ENCODE measurements at places on chromosomes 16 and 17. TPM values are rescaled to one million over a fixed set of nuclear protein-coding genes. Genes with fewer than 3 reads are reported as not detected.

DNA sequence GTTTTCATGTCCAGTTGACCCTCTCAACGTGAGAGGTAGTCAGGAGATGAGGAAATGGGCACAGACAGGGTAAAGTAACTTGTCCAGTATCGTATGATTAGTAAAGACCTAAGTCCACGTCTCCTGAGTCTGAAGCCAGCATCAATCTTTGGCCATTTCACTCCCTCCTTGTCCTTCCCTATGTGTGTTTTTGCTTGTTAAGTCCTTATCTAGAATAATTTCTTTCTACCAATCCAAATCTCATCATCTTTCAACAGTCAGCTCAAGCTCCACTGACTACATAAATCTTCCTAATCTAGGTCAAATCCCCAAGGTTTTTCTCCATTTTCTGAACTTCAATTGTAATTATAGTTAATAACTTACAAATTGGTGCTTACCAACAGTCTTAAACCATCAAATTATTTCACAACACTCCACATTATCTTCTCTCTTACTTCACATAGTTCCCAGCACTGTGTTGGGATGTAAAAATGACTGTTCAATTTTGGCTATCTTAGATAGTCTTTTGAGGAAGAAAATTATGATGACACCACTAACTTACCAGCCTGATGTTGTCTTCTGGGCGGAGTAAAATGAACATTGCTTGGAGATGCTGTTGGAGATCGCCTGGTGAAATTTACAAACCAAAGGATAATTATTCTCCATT is 72.3 kb upstream of the CORO6 start:
- ATAC-seq = no peak

DNA sequence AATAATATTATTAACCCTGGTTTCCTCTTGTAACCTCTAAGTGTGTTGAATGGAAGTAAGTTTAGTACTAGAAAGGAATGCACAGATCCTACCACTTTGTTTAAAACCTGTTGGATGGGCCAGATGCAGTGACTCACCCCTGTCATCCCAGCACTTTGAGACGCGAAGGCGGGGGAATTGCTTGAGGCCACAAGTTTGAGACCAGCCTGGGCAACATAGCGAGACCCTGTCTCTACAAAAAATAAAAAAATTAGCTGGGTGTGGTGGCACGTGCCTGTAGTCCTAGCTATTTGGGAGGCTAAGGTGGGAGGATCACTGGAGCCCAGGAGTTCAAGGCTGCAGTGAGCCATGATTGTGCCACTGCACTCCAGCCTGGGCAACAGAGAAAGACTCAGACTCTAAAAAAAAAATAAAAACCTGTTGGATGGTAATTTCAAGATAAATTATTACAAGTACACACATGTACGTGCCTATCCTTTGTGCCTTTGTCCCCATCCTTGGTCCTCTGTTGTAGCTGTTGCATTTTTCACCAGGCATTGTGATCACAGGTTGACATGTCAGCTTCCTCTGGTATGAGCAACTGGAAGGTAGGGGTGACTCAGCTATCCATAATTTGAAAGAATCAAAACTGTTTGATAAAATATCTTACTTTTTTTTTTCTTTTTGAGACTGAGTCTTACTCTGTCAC is 30.7 kb upstream of the METTL9 start:
- ATAC-seq = peak; percentile 54

The CA10 gene
- total RNA-seq = not detected

- no peak for ATAC-seq
Observed at GRCh38 chr17:57046749-57047148, 38.3 kb upstream of the AKAP1 start.

DNA sequence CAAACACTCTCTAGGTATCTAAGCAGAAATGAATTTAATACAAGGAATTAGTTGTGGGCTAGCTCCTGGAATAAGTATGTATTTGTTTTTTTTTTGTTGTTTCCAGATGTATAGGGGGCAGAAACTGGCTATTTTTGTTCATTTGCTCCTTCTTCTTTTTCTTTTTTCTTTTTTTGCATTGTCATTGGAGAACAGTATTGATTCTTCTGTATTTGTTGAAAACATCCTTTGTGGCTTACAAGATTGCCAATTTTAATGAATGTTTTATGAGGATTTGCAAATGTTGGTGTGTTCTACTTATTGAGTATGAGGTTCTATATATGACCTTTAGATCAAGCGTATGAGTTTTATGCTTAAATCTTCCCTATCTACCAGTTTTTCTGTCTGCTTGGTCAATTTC is 5.6 kb upstream of the PCTP start:
- ATAC-seq = no peak

GRCh38 chr17:14580499-14580898 is 279.6 kb downstream of the HS3ST3B1 start:
- ATAC-seq = no peak

GRCh38 chr17:49996495-49997300 is 1.7 kb upstream of the DLX3 start:
- ATAC-seq = peak; percentile 42

The CDH3 gene
- total RNA-seq = 94.1 TPM

DNA sequence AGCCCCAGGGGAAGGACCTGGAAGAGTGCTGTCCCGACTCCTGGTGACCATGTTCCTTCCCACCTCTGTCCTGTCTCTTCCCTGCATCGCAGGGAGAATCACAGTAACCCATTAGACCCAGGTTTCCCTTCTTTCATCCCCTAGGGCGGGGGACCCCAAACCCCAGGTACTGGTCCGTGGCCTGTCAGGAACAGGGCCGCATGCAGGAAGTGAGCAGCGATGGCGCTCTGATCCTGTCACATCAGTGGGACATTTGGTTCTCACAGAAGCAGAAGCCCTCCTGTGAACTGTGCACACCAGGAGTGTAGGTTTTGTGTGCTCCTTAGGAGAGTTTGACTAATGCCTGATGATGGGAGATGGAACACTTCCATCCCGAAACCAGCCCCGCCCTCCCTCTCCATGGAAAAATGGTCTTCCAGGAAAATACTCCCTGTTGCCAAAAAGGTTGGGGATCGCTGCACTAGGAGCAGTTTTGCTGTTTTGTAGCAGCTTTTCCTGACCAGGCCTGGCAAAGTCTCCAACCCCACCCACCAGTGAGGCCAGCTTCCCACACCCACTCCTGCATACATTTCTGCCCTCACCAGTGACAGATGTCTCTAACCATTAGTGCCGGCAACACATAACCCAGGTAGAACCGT is 10.5 kb downstream of the MNT start:
- ATAC-seq = no peak

GRCh38 chr17:2721603-2722002 is 10.0 kb upstream of the CLUH start:
- ATAC-seq = no peak

The DHRS7C gene
- total RNA-seq = not detected

- ATAC-seq = peak; percentile 55
Observed at GRCh38 chr17:70905796-70906195, 736.5 kb downstream of the KCNJ2 start.

The SCRN2 gene
- total RNA-seq = 21.2 TPM

DNA sequence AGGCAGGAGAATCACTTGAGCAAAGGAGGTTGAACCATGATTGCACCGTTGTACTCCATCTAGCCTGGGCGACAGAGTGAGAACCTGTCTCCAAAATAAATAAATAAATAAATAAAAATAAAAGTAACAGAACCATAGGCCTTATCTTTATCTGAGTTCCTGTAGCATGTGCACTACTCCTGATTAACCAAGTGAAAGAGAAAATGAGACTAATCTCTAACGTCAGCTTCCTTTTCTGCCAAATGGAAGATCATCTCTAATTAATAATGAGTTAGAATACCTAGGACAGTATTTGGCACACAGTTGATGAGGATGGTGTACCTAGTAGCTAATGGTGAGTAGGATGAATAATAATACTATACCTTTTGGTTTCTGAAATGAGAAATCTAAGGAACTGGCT is 520.4 kb downstream of the WWOX start:
- no peak for ATAC-seq

DNA sequence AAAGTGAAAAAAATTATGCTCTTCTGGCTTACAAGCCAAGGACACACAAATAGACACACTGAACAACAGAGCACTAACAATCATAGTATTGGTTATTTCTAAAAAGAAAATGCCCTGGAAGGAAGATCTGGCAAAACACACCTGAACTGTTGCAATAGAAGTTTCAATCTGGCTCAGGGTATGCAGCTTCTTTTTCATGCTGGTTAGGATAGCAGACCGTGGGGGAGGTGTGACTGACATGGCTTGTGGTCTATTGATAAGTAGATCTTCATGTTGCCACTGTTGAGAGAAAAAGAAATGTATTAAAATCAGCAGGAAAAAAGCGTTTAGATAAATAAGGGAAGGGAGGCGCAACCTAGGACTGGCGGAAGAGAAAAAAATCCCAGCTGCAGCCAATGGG is 26.5 kb upstream of the ARL6IP1 start:
- ATAC-seq = no peak

DNA sequence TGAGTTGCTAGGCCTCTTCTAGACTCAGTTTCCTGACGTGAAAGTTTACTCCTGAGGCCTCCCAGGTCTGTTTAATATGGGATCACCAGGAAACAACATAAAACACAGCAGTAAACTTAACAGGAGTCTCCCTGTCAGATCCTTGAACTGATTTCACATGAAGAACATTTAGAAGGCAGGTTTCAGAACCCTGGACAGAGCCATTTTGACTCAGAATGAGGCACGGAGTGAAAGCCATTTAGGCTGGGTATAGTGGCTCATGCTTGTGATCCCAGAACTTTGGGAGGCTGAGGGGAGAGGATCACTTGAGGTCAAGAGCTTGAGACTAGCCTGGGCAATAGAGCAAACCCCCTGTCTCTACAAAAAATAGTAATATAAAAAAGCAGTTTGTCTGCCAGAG is 289.1 kb downstream of the CA10 start:
- no peak for ATAC-seq

The KRTAP4-6 gene
- not detected for total RNA-seq

The EFCAB13 gene
- 2.0 TPM for total RNA-seq

The SCIMP gene
- total RNA-seq = 0.72 TPM

- no peak for ATAC-seq
Observed at GRCh38 chr17:34259146-34259545, 4.1 kb downstream of the CCL2 start.

DNA sequence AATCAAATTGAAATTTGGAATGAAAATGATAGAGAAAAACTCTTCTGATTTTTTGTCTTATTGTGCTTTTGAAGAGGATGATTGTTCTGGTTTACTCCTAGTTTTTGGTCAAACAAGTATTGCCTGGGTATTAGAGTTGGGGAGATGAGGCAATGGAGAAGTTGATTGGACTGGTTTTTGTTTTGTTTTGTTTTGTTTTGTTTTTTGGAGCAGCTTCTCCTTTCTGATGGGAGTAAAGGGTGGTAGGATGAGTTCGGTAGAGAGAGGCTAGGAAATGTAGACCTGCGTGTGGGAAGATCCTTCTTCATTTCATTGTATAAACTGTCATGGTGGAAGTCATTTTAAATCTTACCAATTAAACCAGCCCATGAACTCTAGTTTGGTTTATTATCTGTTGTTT is 17.7 kb downstream of the ATP6V0A1 start:
- no peak for ATAC-seq

DNA sequence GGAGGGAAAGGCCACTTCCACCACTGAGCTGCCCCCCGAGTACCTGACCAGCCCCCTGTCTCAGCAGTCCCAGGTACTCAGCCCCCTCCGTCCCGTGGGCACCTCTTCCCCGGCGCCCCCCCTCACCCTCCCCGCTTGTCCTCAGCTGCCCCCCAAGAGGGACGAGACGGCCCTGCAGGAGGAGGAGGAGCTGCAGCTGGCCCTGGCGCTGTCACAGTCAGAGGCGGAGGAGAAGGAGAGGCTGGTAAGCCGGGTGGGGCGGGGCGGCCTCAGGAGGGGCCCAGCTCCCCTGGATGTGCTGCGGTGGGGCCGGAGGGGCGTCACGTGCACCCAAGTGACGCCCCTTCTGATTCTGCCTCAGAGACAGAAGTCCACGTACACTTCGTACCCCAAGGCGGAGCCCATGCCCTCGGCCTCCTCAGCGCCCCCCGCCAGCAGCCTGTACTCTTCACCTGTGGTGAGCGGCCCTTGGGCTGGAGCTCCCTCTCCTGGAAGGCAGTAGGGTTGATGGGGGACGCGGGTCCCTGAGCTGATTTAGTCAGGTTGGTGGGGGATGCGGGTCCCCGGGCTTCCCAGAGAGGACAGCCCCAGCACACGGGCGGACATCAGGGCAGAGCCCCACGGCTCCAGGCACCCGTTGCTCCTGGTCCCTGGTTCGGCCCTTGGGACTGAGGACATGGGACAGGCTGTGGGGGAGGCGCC is 9.5 kb upstream of the MRPL12 start:
- no peak for ATAC-seq

DNA sequence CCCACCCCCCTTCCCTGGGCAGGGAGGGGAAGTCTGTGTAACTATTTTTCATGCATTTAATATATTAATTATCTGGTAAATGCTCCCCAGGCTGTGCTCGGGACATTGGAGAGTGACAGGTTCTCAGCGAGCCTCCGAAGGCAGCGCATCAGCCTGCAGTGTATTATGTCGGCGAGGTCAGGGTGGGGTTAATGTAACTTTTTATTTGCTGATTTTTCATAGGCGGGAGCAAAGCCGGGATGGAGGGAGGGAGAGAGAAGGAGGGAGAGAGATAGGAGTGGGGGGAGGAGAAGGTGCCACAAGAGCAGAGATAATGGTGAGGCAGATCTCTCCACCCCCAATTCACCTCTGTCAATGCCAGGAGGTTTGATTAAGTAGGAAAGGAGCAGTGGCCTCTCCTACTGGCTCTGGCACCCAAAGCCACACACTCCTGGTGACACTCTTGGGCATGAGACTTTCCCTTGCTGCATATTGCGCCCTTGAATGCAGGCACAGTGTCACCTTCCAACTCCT is 104.0 kb downstream of the MRM1 start:
- no peak for ATAC-seq

- no peak for ATAC-seq
Observed at GRCh38 chr16:78450255-78450654, 350.8 kb downstream of the WWOX start.

DNA sequence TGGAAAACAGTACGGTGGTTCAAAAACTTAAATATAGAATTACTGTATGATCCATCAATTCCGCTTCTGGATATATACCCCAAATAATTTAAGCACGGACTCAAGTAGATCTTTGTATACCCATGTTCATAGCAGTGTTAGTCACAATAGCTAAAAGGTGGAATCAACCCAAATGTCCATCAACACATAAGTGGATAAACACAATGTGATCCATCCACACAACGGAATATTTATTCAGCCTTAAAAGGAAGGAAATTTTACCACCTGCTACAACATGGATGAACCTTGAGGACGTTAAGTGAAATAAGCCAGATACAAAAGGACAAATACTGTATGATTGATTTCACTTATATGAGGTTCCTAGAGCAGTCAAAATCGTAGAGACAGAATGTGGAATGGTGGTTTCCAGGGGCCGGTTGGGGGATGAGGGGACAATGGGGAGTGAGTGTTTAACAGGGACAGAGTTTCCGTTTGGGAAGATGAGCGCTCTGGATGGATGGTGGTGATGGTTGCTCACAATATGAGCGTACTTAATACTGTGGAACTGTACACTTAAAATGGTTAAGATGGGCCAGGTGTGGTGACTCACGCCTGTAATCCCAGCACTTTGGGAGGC is 5.4 kb upstream of the RNF222 start:
- no peak for ATAC-seq
